ENCODE measurements at places on chromosomes 7 and 10.

DNA sequence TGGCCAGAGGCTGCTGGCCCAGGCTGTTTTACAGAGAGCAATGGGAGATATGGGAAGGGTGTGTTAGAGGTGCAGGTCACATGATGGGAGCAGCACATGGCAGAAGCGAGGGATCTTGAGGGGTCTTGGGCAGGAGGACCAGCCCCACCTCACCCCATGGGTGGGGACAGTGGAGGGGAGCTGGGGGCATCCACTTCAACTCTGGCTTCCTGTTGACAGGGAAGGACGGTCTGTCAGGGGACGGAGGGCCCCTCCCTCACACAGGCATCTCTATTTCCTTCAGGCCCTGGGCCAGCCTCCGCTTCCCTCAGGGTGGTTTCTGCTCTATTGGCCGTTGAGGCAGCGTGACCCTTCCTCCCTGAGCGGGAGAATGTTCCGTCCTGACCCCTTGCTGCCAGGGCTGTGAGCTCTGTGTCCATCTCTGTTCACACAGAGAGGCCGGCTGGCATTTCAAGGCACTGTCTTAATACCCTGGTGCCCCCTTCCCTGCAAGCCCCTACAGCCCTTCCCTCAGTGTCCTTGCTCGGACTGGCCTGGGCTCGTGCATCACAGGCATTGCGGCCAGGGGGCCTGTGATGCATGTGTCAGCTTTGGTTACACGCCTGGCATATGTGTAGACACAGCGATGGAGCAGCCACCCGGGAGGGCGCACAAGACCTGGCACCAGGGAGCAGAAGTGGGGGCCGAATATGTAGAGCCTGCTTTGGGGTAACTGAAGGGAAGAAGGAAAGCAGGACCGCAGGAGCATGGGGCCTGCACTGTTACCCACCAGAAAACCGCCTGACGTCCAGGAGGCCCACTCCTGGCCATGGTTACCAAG, 31.8 kb downstream of the RAMP3 start:
- DNase-seq: no peak

GRCh38 chr10:1316809-1317143, 260.6 kb downstream of the WDR37 start:
- no peak for DNase-seq

- peak; percentile 78 for DNase-seq
These were observed 84.6 kb upstream of the NAMPT start for GRCh38 chr7:106369352-106369751.

DNA sequence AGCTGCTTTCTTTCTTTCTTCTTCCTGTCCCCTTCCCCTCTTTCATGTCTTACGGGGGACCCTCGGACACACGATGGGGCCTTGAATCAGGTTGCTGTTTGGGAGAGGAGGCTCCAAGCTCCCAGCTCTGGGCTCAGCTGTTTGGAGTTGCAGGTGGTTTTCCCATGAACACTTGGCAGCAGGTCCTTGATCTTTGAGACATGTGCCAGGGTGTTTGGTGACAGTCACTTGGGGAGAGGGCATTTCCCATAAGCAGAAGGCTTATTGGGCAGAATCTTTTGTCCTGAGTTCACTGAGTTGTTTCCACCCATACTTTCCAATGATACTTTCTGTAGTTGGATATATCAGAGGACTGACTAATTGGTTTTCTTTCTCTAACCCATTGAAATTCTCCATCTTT, 104.7 kb upstream of the SH2B2 start:
- no peak for DNase-seq

GRCh38 chr10:59907537-59907917, 1.2 kb upstream of the CCDC6 start:
- DNase-seq: no peak
